ENCODE measurements at places on chromosomes 7 and 10.

DNA sequence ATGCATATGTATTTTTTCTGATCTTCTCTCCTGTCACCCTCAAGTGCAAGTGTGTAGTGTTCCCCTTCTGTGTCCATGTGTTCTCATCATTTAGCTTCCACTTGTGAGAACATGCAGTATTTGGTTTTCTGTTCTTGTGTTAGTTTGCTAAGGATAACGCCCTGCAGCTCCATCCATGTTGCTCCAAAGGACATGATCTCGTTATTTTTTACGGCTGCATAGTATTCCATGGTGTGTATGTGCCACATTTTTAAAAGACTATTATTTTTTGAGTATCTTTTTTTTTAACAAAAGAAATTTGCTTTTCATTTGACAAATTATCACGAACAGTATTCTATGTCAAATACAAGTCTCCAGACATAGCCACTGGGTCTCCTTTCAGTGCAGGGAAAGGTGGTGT, 110.1 kb upstream of the ZNF746 start:
- no peak for DNase-seq

DNA sequence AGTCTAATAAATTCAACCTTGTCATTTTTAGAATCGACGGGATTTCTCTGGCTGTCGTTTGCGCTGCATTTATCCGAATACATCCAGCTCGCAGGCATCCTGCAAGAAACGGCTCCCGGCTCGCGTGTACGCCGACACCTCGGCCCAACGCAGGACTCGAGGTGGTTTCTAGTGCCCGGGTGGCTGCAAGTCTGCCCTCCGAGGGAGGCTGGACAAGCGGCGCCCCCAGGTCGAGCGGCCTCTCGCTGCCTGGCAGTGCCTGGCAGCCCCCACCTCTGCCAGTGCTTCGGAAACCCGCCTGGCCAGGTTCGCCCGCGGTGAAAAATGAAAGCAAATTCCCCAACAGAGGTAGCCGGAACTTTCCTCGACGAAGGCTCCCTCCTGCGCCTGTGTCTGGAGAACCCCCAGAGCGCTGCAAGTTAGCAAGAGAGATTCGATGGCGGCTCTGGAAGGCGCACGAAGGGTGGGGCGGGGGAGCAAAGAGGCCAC, 5.7 kb upstream of the ZNF503 start:
- no peak for DNase-seq

DNA sequence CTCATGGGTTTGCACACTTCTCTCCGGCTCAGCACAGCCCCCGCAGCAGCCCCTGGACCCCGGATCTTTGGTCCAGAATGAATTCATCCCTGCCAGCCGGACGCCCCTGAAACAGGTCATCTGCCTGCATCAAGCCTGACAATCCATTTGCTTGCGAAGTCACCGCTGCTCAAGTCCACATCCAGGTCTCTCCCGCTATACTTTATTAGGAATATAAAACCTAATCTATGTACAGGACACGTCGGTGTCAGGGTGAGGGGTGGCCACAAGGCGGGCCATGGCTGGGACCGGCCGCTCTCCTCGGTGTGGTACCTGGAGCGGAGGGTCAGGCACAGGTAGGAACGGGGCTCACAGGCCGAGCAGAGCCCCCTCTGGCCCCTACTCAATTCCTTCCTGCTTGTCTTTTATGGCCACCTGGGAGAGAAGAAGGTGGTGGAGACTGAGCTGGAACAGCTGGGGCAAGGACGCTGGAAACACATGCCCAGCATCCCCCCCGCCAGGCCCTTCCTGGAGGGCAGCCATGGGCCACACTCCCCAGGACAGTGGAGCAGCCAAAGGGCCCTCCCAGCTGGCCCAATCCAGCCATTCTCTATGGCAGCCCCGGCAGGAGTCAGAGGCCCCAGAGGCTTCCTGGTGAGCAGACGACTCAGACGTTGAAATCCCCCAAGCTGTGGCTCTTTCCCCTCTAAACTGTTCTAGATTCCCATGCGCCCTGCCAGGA, 5.3 kb downstream of the POLR2J start:
- DNase-seq, result no peak

DNA sequence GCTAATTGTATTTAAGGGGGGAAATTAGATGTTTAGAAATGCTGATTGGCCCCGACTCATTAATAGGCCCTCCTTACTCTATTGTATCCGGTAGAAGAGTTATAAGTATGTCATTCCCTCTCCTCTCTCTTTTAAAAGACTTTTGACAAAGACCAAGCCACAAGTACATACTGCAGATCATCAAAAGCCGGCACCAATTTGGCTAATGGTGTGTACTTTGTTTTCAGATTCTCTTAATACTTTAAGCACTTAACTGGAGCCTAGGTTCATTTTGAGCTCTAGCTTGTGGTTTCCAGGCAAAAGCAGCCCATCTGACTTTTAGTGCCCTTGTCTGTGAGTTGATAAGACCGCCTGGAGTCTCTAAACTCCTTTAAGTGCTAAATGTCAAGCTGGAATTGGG, 210.0 kb upstream of the LYZL1 start:
- no peak for DNase-seq

- no peak for DNase-seq
These were observed 212.5 kb downstream of the DGKB start for GRCh38 chr7:14690075-14690474.

- peak; percentile 73 for DNase-seq
These were observed 221.7 kb downstream of the PHTF2 start for GRCh38 chr7:78020136-78020873.

- DNase-seq, result no peak
These were observed 61.7 kb upstream of the PCBD1 start for GRCh38 chr10:70950037-70950436.

DNA sequence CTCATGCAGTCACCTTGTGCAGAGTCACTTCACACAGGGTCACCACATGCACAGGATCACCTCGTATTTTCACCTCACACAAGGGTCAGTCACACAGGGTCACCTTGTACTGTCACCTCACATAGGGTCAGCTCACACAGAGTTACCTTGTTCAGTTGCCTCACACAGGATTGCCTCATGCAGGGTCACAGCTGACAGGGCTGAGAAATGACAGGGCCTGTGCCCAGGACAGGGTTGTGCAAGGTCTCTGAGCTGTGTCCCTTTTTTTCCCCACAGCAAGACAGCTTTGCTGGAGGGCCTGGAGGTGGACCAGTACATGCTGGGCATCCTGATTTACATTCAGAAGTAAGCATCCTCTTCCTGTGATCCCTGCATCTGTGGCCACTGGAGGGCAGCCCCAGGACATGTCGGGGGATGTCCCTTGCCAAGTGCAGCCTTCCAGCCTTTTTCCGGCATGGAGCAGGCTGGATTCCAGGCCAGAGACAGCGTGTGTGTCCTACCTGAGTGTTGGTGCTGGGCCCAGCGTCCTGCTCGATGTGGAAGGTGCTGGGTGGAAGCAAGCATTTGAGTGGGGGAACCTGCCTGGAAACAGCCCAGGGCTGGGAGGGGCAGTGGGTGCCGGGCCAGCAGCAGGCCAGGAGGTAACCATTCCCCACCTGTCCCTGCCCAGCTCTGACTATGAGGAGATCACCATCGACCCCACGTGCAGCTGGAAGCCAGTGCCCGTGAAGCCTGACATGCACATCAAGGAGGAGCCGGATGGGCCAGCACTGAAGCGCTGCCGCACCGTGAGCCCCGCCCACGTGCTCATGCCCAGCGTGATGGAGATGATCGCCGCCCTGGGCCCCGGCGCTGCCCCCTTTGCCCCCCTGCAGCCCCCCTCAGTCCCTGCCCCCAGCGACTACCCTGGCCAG, 16.3 kb downstream of the ZMIZ2 start:
- no peak for DNase-seq

GRCh38 chr10:89206402-89207180, 526 bp downstream of the CH25H start:
- DNase-seq, result no peak

DNA sequence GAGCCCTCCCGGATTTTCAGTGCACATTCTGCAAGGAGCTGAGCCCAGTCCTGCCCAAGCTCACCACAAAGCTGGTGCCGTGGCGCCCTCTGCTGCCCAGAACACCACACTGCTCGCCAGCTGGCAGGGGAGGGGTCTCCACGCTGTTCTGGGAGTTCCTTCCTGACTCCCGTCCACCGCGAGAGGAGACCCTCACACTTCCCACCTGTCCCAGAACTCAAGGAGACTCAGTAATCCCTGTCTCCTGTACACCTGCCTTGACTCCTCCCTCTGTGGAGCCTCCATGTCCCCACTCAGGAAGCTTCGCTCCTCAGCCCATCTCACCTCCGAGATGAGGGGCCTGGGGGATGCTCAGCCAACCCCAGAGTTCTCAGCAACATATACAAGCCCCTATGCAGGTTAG, 11.3 kb downstream of the C10orf105 start:
- no peak for DNase-seq

DNA sequence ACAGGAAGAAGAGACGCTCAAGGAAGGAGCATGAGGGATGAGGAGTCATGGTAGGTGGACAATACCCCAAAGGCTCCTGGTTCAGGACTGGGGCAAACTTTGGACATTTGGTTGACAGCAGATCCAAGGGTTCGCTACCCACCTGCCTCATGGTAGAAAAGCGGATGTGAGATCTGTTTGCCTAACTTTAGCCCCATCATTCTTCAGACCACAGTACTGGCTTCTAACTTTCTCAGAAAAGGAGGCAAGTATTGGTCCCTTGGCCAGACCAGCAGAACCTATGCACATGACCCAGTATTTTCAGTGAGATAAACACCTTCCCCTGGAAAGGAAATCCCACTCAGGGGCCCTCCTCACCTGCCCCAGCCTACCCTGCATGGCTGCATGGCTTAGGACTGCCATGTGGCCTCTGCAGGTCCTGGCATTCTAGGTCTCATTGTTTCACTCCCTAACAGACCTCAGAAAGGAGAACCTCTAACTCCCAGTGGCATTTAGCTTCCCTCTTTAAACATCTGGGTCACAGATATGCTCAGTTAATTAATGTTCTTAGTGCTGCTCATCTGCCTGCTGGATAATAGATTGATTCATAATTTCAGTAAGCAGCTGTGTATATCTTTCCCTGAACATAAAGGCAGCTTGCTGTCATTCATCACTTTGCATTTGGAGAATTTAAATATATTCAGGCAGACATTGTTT, 574.1 kb downstream of the GALNT17 start:
- DNase-seq, result no peak

DNA sequence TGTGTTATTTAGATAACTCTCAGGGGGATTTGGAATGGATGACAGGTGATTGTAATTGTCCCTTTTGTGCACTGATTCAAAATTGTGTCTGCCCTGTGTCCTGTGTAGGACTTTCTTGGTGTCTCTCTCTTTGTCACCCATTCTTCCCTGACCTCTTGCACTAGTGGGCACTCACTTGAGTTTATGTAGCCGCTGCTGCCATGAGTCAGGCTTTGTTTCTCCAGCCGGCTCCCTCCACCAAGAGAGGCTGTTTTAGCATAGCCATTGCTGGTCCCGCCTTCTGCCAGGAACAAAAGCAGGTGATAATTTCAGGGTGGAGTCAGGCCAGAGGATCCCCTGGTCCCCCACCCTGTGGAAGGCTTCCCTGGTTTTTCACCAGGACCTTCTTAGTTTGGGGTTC, 8.4 kb downstream of the COL17A1 start:
- DNase-seq, result no peak

DNA sequence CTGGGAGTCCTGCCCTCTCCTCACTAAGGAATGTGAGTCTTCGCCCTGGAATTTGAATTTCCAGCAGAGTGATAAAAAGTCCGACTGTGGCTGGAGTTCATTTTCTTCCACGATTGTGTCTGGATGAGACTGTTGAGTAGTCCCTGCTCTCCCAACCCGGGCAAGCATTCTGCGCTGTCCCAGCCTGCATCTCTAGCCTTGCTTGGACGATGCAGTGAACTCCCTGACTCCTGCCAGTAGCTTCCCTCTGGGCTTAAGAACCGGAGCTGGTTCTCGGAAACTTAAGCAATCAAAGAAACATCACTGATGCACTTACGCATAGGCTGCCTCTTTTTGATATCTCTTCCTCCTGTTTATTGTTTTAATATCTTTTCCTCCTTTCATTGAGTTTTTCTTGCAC, 116.0 kb upstream of the FZD8 start:
- DNase-seq, result no peak

GRCh38 chr7:114854369-114854768, 67.5 kb upstream of the MDFIC start:
- no peak for DNase-seq

DNA sequence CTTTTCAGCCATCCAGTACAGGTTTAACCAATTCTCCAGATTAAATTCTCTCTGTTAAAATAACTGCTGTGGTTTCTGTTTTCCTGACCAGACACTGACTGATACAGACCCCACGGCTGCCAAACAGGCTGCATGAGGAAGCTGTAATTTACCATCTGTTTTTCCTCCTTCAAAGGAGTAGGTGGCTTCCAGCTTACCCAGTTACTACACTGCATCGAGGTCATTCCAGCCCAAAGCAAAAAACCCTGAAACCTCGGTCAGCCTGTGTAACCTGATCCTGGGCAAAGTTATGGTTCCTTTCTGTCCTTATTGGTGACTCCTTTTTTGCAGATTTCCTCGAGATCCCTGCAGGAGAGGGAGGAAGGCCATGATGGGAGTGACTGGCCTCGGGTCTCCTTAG, 27.9 kb upstream of the LOXL4 start:
- no peak for DNase-seq

- DNase-seq, result no peak
These were observed 40.6 kb upstream of the RBAK start for GRCh38 chr7:5005066-5005465.

- no peak for DNase-seq
These were observed 65.1 kb upstream of the MPP7 start for GRCh38 chr10:28367929-28368484.

- no peak for DNase-seq
These were observed 7.9 kb downstream of the RET start for GRCh38 chr10:43084812-43085211.

DNA sequence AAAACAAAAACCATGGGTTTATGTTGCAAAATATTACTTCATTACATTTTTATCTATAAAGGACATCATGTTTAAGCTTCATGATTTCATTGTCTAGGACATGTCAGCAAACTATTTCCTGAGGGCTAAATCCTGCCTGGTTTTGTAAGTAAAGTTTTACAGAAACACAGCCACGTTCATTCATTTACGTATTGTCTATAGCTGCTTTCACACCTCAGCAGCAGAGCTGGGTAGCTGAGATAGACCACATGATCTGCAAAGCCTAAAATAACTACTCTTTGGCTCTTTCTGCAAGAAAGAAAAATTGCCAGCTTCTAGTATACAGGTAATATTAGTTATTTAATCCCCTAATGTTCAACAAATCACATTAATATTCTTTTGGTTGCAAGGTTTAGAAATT, 12.7 kb upstream of the PIP4K2A start:
- DNase-seq, result no peak

DNA sequence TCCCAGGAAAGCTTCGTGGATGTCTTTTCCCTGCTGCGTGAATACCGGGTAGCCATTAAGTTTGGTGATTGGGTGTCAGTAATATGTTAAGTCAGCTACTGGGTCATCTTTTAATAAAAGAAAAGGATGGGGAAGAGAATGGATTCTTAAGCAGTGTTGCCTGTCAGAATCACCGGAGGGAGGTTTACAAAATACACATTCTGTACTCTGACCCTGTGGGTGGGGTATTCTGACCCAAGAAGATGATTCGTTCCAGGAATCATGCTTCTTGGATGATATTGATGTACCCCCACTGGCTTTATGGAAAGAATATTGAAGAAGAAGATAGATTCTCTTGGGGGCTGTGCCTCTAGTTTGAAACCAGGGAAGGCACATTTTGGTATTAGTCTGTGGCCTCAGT, 18.3 kb downstream of the SGPL1 start:
- no peak for DNase-seq

GRCh38 chr10:6763423-6763822, 183.3 kb upstream of the PRKCQ start:
- DNase-seq, result no peak
